Nephron progenitor cell (in vitro differentiated cells): ENCODE measurements at places on chromosomes 12 and 14.

GRCh38 chr14:98576463-98576862, 695.5 kb downstream of the BCL11B start:
- no peak for DNase-seq

DNA sequence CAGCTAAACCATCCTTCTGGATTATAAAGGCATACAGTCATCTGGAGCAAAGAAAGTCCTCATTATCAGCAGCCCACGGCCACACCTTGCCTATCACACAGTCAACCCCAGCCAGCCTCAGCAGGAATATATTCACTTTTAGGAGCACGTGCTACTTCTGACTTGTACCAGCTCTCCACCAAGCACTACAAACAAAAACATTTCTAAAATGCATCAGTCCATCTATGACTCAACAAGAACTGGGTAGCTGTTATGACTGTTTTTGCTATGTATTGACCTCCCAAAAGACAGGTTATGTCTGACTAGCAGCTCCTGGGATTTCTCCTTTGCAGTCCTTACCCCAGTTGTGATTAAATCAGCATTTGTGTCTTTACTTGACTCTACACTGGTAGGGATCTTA, 31.2 kb downstream of the NUAK1 start:
- no peak for DNase-seq

DNA sequence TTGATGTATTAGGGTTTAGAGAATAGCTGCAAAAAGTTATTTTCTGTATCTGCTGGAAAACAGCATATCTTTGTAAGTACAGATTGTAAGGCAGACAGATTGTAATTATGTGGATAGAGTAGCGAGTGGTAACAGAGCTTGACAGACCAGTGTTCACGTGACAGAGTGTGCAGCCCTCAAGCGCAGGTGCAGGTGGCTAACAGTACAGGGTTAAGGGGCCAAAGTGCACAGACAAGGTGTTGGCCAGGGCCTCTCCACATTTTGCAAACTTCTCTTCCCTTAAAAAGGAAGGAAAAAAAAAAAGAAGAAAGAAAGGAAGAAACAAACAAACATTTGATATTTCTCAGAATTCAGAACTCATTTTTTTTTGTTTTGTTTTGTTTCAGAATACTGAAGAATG, 25.2 kb upstream of the KLHL42 start:
- no peak for DNase-seq

DNA sequence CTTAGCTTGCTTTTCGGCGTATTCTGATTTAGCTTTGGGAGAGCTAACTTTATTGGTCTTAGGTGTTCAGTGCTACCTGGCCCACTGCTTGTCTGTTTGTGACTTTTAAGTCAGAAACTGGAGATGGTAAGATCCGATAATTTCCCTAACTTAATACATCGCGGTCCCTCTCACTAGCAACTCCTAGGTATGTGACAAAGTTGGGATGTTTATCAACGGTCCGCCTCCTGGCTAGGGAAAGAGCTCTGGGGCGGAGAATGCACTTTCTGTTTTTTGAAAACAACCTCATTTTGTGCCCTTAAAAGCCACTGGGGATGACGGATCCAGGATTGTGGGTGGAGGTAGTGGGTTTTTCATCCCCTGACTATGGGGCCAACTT, 1.2 kb downstream of the CDKN1B start:
- DNase-seq: no peak

- no peak for DNase-seq
Observed at GRCh38 chr14:33788161-33788560, 162.7 kb downstream of the EGLN3 start.

DNA sequence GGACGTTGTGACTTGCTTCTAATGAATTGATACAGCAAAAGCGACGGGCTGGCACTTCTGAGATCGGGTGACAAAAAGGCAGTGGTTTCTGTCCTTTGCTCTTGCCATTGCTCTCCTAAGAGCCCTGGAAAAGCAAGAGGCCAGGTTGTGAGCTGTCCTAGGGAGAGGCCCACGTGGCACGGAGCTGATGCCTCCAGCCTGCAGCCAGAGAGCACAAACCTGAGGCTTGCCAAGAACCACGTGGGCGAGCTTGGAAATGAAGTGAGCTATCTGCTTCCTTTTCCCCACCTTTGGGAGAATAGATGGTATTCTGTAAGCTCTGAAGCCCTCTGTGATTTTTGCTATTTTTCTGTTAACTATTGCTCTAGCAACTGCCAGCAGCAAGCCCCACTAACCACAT, 26.4 kb upstream of the NOS1 start:
- DNase-seq: no peak

DNA sequence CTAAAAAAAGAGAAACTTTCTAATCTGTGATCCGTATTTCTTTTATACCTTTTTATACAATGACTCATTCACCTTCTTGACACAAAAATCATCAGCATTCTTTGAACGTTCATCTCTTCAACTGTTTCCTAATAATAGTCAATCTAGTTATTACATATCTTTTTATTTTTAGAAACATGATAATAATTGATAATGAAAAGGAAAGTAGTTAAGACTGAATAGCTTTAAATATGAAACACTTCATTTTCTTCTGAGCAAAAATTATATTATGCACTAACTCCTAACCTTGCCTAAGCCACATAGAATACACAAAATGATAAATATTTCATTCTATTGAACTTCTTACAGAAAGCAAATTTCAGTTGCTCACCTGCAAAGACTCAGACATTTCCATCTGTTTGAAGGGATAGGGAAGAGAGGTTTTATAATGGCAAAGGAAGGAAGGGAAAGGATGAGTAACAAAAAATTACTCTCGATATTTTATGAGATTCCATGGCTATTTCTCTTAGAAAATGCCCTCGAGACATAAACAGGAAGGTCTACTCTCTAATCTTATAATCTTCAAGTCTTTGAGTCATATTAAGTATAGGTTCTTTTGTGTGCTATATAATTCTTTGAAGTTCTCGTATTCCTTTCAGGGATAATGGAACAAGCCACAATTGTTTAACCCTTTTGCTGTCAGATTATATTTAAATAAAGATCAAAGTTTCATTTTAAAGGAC, 7.5 kb upstream of the KLHL42 start:
- no peak for DNase-seq

- peak; percentile 1 for DNase-seq
Observed at GRCh38 chr14:25048170-25049016, 1.6 kb downstream of the STXBP6 start.

GRCh38 chr14:104792945-104793702, 2.4 kb downstream of the AKT1 start:
- peak; percentile 56 for DNase-seq

GRCh38 chr14:75282170-75282554, 3.5 kb downstream of the FOS start:
- no peak for DNase-seq

DNA sequence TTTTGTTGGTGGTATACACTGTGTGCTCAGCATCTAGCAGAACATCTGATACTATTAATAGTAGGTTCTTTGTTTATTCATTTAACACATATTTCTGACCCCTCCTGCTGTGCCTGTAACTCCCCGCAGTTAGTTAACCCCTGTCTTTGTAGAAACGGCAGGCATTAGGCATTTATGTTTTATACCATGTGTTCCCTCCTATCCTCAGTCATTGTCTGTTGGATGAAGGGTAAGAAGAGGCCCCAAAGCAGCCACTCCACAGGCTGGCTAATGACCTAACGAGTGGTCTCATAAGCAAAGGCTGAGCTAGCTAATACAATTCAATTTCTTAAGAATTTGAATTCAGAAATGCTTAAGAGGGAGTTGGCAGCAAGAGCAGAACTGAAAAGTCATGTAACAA, 170.8 kb downstream of the TMX1 start:
- DNase-seq: no peak

DNA sequence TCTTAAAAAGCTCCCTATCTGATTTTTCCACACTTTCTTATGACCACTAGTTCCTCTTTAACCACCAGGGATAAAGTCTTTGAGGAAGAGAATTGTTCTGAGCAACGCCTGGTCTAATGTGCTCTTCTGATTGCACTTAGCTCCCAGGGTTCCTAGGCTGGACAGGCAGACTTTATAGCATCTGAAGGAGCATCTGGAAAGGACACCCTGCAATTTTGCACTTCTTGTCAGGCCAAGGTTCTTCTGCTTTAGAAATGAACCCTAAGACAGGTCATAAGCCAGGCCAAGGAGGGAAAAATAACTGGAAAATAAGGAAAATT, 126.3 kb downstream of the KTN1 start:
- DNase-seq: no peak
